AG04449 (cell line): ENCODE measurements at places on chromosomes 3 and 15.

GRCh38 chr15:85583442-85583841, 203.0 kb downstream of the AKAP13 start:
- DNase-seq = no peak

GRCh38 chr3:127216415-127217261, 23.7 kb downstream of the PRR23E start:
- DNase-seq = no peak

- DNase-seq = no peak
These were observed 630.9 kb upstream of the TBL1XR1 start for GRCh38 chr3:177828208-177828565.

DNA sequence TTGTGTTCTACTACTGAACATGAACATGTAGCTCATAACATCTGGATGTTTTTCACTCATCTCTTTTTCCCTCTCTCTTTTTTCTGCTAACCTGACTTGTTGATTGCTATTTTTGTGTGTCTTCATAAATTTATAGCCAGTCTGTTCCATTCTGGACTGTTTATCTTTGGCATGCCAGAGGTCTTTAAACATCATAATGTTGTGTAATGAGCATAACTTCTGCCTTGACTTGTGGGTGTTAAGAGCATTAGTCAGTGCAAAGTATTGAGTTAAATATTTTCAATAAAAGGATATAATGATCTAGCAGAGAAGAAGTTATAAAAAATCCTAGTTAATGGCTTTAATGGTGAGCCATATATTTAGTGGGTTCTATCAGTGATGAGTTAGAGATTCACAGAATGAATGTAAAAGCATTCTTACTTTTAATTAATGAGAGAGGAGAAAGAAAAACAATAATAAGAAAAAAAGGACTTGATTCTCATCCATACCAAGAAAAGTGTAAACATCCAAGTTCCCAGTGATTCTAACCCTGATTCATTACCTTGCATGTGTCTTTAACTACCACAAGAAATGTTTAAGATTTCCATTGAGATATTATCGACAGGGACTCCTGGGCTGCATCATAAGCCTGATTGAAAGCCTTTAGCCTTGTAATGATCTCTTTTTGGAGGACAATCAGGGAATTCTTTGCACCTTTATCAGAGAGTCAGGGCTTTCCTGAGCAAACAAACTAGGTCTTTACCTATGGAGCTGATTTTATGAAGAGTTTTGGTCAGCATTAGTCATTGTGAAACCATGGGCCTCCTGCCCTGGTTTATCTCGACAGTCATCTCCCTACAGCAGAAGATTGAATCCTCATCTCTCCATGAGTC, 22.9 kb downstream of the MITF start:
- DNase-seq = peak; percentile 72

GRCh38 chr3:64491843-64492242, 196.0 kb downstream of the ADAMTS9 start:
- no peak for DNase-seq

DNA sequence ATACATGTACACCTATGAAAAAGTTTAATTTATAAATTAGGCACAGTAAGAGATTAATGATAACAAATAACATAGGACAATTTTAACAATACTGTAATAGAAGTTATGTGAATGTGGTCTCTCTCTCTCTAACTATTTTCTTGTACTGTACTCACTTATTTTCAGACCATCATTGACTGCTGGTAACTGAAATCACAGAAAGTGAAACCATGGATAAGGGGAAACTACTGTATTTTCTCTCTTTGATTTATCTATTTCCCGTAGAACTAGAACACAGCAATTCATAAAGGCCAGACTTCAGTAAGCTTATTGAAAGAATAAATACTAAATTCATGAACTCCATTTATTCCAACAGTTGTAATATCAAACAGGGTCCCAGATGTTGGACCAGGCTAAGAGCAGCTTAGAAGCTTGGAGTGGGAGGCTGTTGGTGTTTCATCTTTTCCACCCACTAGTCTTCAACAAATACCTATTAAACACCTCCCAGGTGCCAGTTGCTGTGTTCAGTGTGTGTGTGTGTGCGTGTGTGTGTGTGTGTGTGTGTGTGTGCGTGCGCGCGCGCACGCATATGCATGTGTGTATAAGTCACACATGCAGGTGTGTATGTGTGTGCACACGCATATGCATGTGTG, 235.4 kb downstream of the FOXP1 start:
- DNase-seq = no peak

DNA sequence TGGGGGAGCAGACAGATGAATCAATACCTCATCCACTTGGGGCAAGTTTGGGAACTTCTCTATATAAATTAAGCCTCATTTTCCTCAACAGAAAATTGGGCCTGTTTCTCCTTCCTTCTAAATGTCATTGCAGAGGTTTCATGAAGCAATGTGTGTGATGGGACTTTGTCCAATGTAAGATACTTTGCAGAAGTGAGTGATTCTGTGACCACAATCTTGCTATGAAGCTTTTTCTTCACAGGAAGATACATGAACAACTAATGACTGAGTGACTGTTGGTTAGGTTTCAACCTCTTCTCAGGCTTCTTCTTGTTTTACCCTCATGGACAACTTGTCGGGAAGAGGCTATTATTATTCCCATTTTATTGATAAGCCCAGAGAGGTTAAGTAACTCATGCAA, 11.0 kb downstream of the TMEM45A start:
- DNase-seq = no peak

- DNase-seq = no peak
These were observed 163.2 kb downstream of the PDZRN3 start for GRCh38 chr3:73461547-73461946.

GRCh38 chr15:45225506-45226273, 26.3 kb upstream of the SLC28A2 start:
- no peak for DNase-seq

DNA sequence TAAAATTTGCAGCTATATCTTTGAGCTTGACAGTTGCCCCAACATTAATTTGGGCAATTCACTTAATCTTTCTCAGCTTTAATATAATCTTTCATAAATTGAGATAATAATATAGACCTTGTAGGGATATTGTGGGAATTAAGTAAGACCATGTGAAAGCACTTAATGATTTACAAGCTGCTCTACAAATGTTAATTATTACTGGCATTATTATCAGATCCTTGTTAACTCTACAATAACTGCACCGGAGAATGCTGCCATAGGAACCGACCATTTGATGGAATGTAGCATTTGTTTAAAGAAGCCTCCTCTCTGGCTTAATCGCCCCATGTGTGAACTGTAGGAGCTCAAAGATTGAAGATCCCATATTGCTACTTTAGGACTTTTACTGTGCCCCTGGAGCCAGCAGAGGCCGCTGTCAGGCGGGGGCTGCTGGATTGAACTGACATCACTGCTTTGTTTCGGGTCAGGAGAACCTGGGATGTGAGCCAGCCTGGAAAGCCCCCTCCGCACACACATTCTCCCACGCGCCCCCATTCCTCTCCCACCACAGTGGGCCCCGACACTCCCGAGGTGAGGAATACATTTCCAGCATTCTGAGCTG, 154.2 kb upstream of the TNIK start:
- DNase-seq = no peak

- DNase-seq = peak; percentile 59
These were observed 21.6 kb downstream of the SPTSSB start for GRCh38 chr3:161349529-161350312.

DNA sequence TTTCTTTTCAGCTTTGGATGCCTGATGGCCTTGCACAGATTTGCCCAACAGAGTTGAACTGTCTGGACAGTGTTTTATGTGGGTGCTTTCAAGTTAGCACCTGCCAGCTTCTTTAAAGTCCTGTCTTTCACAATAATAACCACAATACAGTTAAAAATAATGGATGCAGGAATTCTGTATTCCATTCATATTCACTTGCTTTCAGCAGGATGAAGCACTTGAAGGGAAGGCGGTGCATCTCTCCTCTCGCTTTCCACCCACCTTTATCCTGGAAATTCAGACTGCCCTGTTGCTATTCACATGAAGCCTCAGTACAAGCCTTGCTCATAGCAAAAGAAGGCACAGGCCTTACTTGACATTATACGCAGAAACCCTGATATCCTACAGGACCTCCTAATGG, 26.5 kb upstream of the GYG1 start:
- DNase-seq = no peak

- no peak for DNase-seq
These were observed 3.5 kb downstream of the MAPKAPK3 start for GRCh38 chr3:50620420-50620819.

DNA sequence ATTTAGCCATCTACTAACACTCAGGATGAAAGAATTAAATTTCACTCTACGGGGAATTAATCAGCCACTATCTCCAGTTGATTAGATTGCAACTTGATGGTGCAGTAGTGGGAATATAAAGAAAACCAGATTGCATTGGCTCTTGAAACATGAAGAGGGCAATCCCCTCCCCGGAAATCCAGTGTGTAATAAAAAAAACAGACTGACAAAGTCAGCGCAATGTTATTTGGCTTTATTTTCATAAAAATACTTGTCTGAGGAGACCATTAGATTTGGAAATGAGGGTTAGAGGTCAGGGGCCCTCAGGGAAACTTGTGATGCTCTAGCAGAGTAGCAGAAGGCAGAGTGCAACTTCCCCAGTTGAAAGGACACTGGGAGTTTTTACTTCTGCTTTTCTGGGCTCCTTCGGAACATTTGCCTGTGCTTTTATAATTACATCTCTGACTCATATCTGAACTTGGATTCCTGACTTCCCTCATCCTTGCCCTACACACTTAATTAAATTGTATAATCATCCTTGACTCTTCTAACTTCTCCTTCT, 326.8 kb downstream of the TUSC7 start:
- DNase-seq = peak; percentile 61

DNA sequence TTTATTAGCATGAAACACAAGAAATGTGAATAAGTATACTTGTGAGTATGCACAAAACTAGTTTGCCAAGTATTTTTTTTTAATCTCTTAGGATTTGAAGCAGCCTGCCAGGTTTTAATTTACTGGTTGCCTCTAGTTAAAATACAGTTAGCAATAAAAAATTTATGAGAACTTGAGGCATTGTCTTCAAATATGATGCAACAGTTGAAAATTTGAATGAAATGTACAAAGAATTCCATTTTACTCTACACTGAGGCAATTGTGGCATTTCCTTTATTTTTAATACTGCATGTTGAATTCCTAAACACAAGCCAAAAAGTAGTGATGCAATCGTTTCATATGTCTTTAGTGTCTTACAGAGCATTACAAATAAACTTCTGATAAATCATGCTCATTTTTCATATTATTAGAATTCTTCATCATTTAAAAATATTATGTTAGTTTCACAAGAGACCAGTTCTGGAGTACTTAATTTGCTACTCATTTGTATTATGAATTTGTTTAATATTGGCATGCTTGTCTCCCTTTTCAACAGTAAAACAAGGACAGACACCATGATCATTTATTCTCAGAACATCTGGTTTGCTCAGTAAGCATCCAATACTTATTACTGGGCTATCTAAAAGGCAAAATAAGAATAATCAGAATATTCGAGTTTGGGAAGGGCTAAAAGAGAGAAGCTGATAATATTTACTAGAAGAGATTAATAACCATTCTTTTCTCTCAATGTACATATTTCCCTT, 124.8 kb upstream of the PTX3 start:
- peak; percentile 94 for DNase-seq
